ENCODE measurements at places on chromosomes 12 and 14.

DNA sequence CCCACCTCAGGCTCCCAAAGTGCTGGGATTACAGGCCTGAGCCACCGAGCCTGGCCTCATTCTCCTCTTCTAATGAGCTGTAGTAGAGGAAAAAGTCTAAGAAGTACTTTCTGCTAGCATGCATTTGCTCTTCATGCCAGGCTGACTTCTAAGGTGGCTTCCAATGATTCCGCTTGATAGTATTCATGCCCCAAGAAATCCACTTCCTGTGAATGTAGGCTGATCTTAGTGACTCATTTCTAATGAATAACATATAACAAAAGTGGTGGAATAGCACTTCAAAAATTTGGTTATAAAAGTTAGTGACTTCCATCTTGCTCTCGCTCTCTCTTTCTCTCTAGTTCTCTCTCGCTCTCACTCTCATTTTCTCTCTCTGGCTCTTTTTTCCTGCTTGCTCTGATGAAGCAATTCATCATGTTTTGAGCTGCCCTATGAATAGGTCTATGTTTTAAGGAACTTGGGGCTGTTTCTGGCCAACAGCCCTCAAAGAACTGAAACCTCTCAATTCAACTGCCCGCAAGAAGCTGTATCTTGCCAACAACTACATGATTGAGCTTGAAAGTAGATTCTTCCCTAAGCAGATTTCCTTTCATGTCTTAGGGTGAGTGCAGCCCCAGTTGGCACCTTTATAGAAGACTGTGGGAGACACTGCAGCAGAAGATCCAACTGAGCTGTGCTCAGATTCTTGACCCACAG is 282.9 kb downstream of the RMST start:
- H3K4me1 ChIP-seq, result no peaks in the 10 kb centered on the region
- no peaks in the 10 kb centered on the region for H3K27me3 ChIP-seq
- H3K27ac ChIP-seq, result no peak overlapping the region
- no peak overlapping the region for H3K4me3 ChIP-seq

DNA sequence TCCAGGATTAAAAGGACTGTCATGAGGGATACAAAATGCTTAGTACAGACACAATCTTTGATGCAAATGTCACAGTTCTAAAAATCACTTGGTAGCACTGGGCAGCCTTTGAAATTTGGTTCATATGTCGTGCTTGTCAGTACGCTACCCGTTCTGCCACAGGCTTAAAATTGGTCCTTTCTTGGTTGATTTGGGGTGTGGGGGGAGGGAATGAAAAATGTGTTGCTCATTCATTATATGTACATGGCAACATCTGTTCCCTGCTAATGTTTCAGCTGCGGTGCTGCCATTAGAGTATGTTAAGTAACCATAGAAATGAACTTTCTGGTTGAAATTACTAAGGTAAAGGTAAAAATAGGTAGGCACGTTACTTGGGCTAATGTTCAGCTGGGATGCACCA is 155.4 kb upstream of the ARHGAP5 start:
- DNase-seq, result no peak
- H3K4me3 ChIP-seq, result no peak overlapping the region
- H3K27me3 ChIP-seq, result no peaks in the 10 kb centered on the region
- H3K27ac ChIP-seq, result no peak overlapping the region

DNA sequence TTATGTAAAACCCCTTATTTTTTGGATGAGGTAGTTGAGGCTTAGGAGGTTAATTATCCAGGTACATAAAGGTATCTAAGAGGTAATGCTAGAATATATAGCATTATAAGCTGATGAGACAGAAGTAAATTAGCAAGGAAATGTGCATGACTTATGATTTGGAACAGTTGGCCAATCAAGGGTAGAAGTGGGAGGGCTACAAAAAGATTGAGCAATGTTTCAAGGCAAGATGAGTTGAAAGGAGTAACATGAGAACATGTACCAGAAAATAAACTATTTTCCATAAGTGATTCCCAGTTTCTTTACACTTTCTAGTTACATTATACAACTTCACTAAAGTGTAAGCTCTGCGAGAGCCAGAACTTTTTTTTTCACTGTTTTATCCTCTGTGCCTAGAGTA is 290.9 kb downstream of the LRIG3 start:
- H3K27ac ChIP-seq, result no peak overlapping the region
- H3K4me1 ChIP-seq, result no peaks in the 10 kb centered on the region
- DNase-seq, result no peak
- no peaks in the 10 kb centered on the region for H3K36me3 ChIP-seq

GRCh38 chr14:78851189-78851588 is 681.0 kb downstream of the NRXN3 start:
- H3K27ac ChIP-seq, result no peak overlapping the region
- H3K4me1 ChIP-seq, result no peaks in the 10 kb centered on the region

DNA sequence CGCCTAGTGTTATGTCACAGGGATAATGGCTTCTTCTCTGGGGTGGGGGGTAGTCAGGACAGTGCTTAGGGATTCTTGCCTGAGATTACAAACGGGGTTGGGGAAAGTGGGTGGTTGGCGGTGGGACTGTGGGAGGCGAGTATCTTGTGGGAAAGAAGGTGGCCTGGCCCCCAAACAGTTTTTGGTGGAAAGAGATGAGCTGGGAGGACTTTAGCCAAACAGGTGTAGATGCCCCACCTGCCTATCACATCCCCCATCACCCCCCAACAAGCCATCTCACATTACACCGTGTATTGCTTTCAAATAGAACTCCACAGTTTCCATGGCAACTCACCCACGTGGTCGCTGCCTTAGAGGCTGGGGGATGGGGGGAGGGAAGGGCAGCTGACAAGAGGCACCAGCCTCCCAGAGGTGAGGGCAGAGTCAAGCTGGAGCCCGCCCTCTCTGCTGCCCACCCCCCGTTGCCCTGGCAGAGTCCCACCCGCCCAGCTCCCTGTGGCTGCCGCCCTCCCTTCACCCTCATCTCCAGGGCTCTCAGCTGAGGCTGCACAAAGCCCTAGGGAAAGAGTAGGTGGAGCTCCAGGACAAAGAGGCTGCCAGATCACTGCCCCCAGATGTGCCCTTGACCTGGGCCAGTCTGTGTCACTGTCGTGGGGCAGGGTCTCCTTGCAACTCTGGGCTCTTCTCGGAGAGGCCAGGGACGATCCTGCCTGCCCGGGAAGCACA is 98.3 kb downstream of the LRRC74A start:
- no peak overlapping the region for H3K27ac ChIP-seq
- H3K4me3 ChIP-seq, result no peak overlapping the region
- H3K27me3 ChIP-seq, result no peaks in the 10 kb centered on the region
- peaks cover 61% of the 10 kb centered on the region for H3K4me1 ChIP-seq

GRCh38 chr12:101671833-101672232 is 25.6 kb upstream of the CHPT1 start:
- H3K27ac ChIP-seq, result no peak overlapping the region
- DNase-seq, result no peak
- H3K27me3 ChIP-seq, result no peaks in the 10 kb centered on the region
- H3K4me1 ChIP-seq, result no peaks in the 10 kb centered on the region
- no peaks in the 10 kb centered on the region for H3K36me3 ChIP-seq

DNA sequence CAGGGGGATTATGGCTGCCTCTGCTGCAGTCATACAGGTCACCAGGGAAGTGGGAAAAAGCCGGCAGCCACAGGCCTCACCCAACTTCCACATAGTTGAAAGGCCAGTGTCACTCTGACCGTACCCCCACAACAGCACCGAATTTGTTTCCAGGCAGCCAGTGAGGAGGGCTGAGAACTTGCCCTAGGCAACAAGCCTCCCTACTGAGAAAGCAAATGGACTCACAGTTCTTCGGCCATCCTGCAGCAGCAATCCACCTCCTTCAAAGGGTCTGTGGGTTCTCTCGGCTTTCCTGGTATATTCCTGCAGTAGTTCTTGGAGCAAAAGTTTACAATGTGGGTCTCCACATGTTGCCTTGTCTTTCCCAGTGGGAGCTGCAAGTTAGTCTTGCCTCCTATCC is 251.3 kb downstream of the ETNK1 start:
- no peak overlapping the region for H3K27ac ChIP-seq
- H3K36me3 ChIP-seq, result no peaks in the 10 kb centered on the region
- no peaks in the 10 kb centered on the region for H3K27me3 ChIP-seq
- H3K4me1 ChIP-seq, result no peaks in the 10 kb centered on the region
- H3K4me3 ChIP-seq, result no peak overlapping the region

DNA sequence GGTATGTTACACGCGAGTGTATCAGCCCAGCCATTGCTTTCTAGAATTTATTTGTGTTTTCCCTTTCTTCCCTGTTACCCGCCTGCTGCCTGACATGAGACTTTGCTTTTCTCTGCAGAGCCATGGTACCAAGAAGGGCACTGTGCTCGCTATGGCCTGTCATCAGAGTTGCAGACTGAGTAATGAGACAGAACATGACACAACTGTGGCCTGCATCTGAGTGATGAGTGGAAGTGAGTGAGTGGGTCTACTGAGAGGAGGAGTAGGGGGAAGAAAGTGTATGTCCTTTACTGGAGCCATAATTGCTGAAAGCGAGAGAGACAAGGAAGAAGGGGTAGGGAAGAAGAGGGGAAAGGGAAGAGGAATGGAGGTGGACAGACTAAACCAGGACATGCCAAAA is 2.9 kb downstream of the RILPL1 start:
- no peak overlapping the region for H3K4me3 ChIP-seq
- H3K36me3 ChIP-seq, result peaks cover 4% of the 10 kb centered on the region
- peaks cover 34% of the 10 kb centered on the region for H3K4me1 ChIP-seq
- DNase-seq, result no peak
- H3K27me3 ChIP-seq, result no peaks in the 10 kb centered on the region

DNA sequence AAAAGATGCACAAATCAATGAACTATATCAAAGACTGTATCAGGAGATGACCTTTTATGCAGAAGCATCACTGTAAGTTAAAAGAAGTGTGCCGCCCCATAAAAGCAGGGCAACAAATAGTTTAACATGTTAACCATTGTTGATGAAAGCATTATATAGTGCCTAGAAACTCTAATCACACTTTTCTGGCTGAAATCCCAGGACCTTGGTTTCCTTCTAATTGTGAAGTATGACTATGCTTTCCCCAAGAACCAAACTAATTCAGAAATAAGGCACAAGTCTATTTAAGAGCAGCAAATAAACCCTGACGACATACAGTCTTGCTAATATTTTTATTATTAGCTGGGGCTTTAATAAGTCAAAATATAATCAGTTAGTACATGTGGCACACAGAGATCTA is 21.7 kb downstream of the RACGAP1 start:
- H3K27me3 ChIP-seq, result no peaks in the 10 kb centered on the region
- no peak for DNase-seq
- no peaks in the 10 kb centered on the region for H3K4me1 ChIP-seq
- H3K36me3 ChIP-seq, result peaks cover 28% of the 10 kb centered on the region
- no peak overlapping the region for H3K27ac ChIP-seq
- no peak overlapping the region for H3K4me3 ChIP-seq

DNA sequence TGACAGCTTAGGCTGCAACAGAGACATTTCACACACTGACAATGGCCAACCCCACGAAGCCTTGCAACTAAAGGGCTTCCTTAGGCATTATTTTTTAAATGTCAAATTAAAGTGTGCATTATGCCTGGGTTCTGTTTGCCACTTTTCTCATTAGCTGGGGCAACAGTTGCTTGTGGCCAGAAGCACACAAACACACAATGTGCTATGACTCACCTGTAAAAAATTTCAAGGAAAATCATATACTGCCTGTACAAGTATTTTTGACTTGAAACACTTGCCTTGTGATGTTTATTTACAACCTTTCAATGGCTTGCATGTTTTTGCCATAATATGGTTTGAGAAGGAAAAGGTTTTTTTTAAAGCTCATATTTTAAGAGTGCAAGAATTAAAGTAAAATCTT is 1.9 kb downstream of the NTN4 start:
- peak overlapping the region; percentile 84 for H3K27ac ChIP-seq
- DNase-seq, result no peak
- H3K4me3 ChIP-seq, result peak overlapping the region; percentile 66

DNA sequence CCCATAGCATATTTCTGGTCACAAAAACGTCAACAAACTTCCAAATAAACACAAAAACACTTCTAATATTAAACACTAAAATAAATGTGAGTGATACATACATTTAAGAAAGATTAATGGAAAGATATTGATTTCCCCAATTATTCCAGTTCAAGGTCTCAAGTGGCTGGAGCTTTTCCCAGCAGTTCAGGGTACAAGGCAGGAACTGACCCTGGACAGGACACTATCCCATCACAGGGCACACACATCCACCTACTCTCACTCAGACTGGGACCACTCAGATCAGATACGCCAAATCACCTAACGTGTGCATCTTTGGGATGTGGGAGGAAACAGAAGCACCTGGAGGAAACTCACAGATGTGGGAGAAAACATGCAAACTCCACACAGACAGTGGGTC is 50.4 kb downstream of the GCH1 start:
- no peak for DNase-seq
- no peaks in the 10 kb centered on the region for H3K27me3 ChIP-seq
- no peaks in the 10 kb centered on the region for H3K4me1 ChIP-seq
- H3K36me3 ChIP-seq, result no peaks in the 10 kb centered on the region
- H3K27ac ChIP-seq, result no peak overlapping the region

DNA sequence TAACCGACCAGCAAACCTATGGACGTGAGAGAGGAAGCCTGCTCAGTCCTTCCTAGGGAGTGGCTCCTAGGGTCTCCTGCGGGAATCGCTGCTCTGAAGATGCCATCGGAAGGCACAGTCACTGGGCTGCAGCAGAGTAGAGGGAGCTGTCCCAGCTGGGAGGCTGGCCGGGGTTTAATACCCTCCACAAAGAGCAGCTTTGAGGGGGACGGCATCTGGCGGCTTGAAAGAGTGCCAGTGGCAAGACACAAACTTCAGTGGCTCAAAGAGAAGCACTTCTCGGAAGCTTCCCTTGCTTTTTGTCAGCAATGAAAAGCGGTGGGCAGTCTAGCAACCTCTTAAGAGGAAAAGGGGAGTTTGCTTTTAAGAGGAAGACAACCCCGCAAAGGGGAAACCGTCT is 114.6 kb downstream of the TMEM132C start:
- H3K4me3 ChIP-seq, result no peak overlapping the region
- peaks cover 4% of the 10 kb centered on the region for H3K27me3 ChIP-seq
- no peak overlapping the region for H3K27ac ChIP-seq
- no peak for DNase-seq
- H3K36me3 ChIP-seq, result no peaks in the 10 kb centered on the region

GRCh38 chr14:93056840-93057585 is 58.7 kb downstream of the ITPK1 start:
- no peak overlapping the region for H3K27ac ChIP-seq
- H3K36me3 ChIP-seq, result no peaks in the 10 kb centered on the region
- no peak overlapping the region for H3K4me3 ChIP-seq
- no peak for DNase-seq
- H3K4me1 ChIP-seq, result peaks cover 5% of the 10 kb centered on the region
- H3K27me3 ChIP-seq, result no peaks in the 10 kb centered on the region

DNA sequence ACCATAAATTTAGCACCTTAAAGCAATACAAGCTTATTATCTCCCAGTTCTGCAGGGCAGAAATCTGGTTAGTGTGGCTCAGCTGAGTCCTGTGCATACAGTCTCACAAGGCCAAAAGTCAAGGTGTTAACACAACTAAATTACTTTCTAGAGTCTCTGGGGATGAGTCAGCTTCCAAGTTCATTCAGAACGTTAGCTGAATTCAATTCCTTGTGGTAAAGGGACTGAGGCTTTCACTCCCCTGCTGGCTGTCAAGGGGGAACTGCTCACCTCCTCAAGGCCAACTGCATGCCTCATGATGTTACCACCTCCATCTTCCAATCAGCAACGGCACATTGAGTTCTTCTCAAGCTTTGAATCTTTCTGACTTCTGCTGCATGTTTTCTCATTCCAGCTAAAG is 27.6 kb downstream of the EML5 start:
- no peaks in the 10 kb centered on the region for H3K27me3 ChIP-seq
- H3K36me3 ChIP-seq, result no peaks in the 10 kb centered on the region
- no peak for DNase-seq
- no peak overlapping the region for H3K4me3 ChIP-seq

All from suprapubic skin (tissue), 4 donors.